CD4-positive, alpha-beta T cell treated with Interleukin-15 for 4 hours (primary cell): ENCODE measurements at places on chromosomes 5 and 9.
A peak's percentile ranks its signal among the peaks of the same experiment; 100 is the strongest.

DNA sequence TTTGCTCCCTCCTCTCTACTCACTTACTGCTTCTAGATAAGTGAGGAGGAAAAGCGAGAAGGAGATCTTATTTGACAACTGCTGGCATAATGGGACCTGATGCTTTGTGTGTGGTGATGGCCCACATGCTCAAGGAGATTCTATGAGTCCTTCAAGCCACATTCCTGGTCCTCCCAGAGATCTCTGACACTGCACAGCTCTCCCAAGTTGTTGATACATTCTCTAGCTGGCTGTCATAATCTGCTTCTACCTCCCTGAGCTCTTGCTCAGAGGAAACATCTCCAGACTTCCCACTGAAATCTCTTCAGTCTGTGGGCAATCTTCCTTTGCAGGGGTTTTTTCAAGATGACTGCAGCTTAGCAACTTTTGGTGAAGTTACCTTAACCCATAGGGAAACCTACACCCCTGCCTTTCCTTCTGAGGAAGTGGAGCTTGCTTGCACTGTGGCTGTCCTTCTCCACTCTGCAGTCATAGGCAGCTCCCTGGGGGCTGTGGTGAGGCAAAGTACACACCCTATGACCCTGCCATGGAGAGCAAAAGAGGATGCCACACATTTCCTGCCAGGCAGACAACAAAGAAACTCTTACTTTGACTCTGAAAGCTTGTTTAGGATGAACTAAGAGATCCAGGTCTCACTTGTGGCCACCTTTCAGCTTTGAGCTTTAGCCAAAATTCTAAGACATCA, 163.8 kb downstream of the TMEM38B start:
- DNase-seq, result no peak

- no peak for DNase-seq
These were observed 4.5 kb upstream of the ANGPTL2 start for GRCh38 chr9:127126971-127127370.

GRCh38 chr9:5195463-5195862, 10.0 kb upstream of the INSL6 start:
- no peak for DNase-seq

DNA sequence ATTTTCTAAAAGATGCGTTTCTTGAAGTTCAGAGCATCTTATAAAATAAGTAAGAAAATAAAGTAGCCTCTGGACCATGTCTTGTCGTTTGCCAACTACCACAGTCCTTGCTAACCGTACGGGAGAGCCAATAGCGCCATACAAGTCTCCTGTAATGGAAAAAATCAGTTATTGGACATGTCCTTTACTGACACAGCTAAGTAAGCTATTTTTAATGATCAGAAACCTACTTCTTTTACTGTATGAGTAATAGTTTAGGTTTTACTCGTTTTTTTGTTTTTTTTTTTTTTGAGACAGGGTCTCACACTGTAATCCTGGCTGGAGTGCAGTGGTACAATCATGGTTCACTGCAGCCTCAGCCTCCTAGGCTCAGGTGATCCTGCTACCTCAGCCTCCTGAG, 37.7 kb upstream of the RAPGEF6 start:
- no peak for DNase-seq

GRCh38 chr9:100714372-100715099, 136.7 kb downstream of the CAVIN4 start:
- DNase-seq, result peak; percentile 23

- no peak for DNase-seq
These were observed 133.6 kb upstream of the TUT7 start for GRCh38 chr9:86487838-86488233.

GRCh38 chr5:53406630-53407316, 73.7 kb upstream of the FST start:
- no peak for DNase-seq

DNA sequence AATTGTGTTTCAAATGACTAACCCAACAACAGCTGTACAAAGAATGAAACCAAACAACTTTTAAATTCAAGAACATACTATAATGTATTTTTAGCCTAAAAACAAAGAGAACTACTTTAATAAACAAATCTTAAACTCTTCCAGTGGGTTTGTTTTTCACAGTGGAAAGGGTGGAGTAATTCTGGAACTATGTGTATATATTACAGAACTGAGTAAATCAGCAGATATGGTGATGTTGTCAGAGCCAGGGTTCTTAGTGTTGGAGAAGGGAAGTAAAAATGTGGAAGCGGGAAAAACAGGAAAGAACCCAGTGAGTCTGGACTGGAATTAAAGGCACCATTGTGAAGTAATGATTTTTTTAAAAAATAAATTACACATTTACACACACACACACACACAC, 144.9 kb downstream of the CDK5RAP2 start:
- no peak for DNase-seq

DNA sequence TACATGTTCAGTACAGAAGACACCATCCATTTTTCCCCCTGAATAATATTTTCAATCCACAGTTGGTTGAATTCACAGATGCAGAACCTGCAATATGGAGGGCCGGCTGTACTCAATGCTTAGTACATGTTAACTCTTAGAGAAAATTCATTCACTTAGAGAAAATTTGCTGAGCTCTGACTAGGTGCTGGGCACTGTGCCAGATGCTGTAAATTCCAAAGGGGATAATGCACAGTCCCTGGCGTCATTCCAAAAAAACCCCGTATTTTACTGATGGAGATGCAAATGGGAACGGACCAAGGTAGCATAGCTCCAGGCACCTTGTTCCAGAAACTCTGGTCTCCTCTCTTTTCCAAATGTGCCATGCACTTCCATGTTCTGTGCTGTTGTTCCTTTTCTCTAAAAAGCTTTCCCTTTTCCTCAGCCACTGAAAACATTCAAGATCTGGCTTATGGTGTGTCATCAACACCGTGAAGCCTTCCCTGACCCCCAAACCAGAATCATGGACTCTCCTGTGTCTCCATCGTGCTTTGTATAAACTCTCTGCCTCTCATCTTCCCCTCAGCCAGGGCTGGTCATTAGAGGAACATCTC, 55.7 kb upstream of the COL15A1 start:
- DNase-seq, result no peak

DNA sequence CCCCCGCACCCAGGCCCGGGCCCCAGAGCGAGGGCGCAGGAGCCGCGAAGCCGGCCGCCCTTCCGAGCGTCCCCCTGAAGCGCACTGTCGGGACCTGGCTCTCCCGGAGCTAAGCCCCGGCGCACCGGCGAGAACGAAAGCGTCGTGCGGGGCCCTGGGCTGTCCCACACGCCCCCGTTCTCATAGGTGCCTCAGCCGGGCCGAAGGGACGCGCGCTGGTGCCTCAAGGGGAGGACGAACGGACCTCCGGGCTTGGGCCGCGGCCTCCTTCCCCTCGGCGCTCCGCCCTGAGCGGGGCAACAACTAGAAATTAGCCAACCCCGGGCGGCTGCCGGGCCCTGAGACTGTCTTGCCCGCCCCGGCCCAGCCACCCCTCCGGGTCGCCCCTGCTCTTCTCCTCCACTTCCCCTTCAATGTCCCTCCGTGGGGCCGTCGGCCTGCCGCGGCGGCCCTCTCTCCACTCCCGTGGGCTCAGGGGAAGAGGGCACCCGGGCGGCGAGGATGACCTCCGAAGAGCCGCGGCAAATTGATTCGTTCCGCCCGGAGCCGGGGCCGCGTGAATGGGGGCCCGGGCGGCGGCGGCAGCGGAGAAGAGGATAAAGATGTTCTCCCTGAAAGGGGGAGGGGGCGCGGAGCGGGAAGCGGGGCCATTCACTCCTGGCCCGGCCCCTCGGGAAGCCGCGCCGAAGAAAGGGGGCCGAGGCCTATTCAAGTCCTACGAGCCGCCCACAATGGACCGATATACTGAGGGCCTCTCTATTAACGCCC, 3.5 kb upstream of the PRDM12 start:
- DNase-seq, result no peak

DNA sequence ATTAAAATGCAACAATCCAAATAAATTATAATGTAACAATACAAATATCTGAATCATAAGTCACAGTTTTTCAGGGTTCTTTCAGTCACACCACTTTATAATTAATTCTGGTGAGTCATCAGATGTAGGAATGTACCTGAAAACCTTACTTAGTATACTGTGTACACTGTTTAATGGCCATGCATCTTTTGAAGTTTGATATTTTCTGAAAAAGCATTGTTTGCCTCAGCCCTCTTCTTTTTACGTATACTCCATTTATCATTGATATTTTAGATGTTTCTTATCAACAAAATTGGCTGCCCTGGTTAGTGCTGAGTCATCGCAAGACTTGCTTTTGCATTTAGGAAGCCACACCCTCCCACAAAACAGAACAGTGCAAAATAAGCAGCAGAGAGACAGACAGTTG, 218.6 kb downstream of the PJA2 start:
- DNase-seq, result peak; percentile 16

DNA sequence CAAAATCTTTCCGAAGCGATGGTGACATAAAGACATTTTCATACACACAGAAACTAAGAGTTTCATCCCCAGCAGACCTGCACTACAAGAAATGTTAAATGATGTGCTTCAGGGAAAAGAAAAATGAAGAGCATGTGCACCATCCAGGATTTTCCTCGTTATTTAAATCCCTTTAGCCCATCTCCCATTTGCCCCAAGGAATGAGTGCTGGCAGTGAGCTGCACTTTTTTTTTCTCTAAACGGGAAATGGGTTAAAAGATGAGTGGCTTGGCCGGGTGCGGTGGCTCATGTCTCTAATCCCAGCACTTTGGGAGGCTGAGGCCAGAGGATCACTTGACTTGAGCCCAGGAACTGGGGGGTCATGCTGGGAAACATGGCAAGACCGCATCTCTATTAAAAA, 6.8 kb upstream of the LRRC14B start:
- no peak for DNase-seq

- DNase-seq, result no peak
These were observed 555.5 kb upstream of the BRINP1 start for GRCh38 chr9:119924736-119925135.

DNA sequence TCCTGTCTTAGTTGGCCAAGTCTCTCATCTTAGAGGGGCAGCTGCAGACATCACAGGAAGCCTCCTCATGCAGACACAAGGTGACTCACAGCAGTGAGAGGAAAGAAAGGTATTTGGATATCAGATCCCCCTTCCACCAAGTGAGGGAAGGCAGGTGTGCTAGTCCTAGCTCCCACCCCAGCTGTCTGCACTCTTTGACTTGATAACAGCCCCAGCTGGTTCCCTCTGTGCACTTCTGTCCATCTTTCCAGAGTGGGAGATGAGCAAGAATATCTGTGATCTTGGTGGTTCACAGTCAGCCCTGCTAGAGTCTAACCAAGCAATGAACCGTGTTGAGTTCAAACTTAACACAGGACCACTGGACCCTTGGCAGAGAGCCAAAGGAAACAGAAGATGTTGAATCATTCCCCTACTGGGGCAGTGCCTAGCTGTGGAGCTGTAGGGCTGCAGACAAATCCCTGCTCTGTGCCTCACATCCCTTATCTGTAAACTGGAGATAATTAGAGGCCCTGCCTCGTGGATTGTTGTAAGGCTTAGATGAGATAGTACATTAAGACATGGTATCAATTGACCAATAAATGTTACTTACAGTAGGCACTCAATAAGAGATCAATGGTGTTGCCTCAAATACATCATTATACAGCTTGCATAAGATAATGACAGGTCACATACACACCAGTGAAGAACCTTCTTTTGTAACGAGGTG, 39.1 kb downstream of the SH3RF2 start:
- DNase-seq, result no peak
